H1 (cell line): ENCODE measurements at places on chromosomes 2 and 18. TPM values are rescaled to one million over a fixed set of nuclear protein-coding genes. Genes with fewer than 3 reads are reported as not detected.

- DNase-seq: no peak
Measured at GRCh38 chr2:55986001-55986400, 62.4 kb upstream of the EFEMP1 start.

- no peak for DNase-seq
Measured at GRCh38 chr18:5939801-5940667, 44.7 kb upstream of the TMEM200C start.

DNA sequence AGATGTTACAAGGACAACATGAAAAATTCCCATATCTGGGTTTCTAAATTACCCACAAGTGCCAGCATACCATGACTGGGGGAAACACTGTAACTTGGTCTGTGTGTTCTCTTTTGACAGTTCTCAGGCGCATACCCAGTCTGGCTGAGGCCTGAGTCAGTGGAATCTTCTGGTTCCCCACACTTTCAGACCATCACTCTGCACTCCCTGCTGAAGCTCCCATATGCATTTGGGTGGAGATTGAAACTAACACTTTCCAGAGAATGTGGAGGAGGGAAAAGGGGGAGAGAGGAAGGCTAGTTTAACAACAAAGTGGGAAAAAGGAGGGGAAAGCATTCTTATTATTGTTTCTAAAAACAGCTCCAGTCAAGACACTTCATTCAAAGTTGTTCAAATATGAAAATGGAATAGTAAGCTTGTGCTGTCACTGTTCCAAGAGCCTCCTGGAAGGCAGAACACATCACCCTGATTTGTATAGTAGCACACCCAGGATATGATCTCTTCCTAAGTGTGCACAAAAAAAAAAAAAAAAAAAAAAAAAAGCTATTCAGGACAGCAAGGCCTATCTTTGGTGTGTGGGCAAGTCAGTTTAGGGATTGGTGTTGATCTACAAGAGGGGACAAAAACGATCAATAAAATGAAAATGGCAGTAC, 48.1 kb upstream of the CTIF start:
- no peak for DNase-seq

DNA sequence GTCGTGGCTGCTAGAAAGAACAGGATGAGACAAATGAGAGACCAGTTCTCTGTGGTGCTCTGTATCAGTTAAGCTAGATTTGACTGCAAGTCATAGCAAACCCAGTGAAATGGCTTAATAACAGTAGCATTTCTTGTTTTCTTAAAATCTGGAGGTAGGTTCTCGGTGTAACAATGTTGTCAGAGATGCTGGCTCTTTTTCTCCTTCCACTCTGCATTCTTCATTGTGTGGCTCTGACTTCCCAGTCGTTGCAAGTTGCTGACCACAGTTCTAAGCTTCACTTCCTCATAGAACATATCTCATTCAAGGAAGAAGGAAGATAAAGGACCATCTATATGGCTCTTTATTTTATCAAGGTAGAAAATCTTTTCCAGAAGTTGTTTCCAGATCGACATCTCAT, 7.9 kb upstream of the CKAP2L start:
- DNase-seq: no peak

- no peak for DNase-seq
Measured at GRCh38 chr2:162475661-162476060, 131.7 kb downstream of the GCA start.

DNA sequence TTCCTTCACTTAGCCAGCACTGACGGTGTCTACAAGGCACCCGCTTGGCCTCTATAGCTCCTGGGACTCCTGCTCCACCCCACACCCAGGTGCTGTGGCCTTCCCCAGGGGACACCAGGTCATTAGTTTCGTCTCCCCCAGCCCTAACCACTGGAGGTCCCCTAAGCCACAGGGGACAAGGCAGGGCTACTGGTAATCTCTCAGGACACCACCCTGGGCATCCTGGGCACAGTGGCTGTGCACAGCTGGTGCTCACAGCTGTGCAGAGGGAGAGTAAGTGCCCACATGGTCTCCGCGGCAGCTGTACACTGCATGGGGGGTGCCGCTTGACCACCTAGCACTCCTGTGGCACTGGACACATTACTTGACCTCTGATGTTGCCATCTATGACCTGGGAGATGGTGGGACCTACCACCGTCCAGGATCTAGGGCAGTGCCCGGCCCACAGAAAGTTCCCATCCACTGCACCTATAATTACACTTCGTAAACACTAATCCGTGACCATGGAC, 134.0 kb downstream of the HDAC4 start:
- DNase-seq: no peak

GRCh38 chr2:239366740-239367139, 34.1 kb downstream of the HDAC4 start:
- DNase-seq: no peak

GRCh38 chr18:76213991-76214390, 281.1 kb downstream of the ZNF516 start:
- DNase-seq: no peak

- DNase-seq: no peak
Measured at GRCh38 chr18:54080858-54081257, 143.6 kb downstream of the MBD2 start.

DNA sequence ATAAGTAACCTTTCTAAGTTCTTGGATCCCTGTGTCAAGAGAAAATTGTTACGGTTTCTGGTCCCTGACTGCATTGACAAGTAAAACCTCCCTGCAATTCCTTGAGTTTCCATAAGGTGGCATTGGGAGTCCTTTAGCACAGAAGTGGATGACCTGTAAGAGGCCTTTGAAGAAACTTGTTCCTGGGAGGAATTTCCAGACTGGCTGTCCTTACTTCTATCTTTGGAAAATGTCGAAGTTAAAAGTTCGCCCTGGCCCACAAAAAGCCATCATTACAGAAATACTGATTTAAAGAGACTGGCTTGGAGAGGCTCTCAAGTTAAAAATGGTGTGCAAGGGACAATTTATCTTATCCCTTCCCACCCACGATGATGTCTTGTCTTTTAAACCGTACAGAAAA, 218.4 kb downstream of the CDH20 start:
- DNase-seq: peak; percentile 47

GRCh38 chr2:166418853-166419615, 43.3 kb upstream of the SCN9A start:
- no peak for DNase-seq

DNA sequence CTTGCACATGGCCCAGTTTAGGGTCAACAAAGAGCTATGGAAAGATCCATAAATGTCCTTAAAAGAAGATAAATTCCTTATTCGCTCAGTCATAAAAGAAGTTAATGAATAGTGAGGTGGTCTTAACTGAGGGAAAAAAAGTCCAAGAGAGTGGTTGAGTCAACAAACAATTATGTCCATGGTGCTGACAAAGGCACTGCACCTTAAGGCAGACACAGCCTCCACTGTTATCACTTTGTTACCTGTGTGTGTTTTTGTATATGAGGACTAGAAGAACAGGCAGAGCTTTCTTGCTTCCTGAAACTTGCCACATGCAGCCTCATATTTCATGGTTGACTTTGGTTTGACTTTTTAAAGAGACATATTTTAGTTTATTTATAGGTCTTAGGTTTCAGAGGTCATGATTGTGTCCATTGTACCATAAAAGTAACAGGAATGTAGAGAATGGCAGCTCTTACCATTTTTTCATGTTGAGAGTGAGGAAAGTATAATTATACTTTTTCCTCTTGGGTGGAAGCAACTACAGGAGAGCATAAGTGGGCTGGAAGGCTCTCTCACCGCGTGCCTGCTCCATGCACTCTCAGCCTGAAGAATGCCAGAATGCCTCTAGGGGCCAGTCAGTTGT, 93.6 kb downstream of the XRCC5 start:
- DNase-seq: no peak

DNA sequence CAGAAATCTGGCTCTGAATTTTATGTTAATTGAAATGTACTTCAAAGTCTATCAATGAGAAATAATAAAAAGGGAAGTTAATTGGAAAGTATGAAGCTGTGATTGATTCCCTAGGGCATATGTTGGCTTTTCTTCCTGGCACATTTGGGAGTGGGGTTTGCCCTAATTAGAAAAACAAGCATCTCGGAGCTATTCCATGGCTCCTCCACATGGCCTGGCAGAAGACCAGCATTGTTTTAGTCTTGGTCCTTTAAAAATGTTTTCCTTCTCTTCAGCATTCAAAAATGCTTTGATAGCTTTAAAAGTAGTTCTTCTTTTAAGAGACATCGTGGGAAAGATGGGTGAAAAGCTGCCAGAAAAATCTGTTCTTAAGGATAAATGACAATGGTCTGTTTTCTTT, 445.5 kb upstream of the PKDCC start:
- no peak for DNase-seq

Gene LTBP1
- 23.8 and 24.7 TPM in 2 replicates for total RNA-seq

Gene POTEJ
- total RNA-seq: not detected in 2 replicates

Gene CAVIN2
- total RNA-seq: not detected in 2 replicates

Gene RBMS1
- total RNA-seq: 57.0 and 60.0 TPM in 2 replicates

Gene KIF5C
- total RNA-seq: 58.1 and 66.4 TPM in 2 replicates

Gene PLEKHA3
- 20.1 and 22.3 TPM in 2 replicates for total RNA-seq

Gene COL6A3
- total RNA-seq: 3.4 and 3.5 TPM in 2 replicates

Gene RAD51AP2
- total RNA-seq: 0.08 and 0.20 TPM in 2 replicates

Gene BOLL
- not detected in 2 replicates for total RNA-seq

Gene SLC25A52
- total RNA-seq: not detected in 2 replicates

Gene RAB17
- total RNA-seq: 83.4 and 83.8 TPM in 2 replicates

Gene RALBP1
- total RNA-seq: 64.7 and 67.8 TPM in 2 replicates
